ENCODE measurements at places on chromosomes 11 and 22.

DNA sequence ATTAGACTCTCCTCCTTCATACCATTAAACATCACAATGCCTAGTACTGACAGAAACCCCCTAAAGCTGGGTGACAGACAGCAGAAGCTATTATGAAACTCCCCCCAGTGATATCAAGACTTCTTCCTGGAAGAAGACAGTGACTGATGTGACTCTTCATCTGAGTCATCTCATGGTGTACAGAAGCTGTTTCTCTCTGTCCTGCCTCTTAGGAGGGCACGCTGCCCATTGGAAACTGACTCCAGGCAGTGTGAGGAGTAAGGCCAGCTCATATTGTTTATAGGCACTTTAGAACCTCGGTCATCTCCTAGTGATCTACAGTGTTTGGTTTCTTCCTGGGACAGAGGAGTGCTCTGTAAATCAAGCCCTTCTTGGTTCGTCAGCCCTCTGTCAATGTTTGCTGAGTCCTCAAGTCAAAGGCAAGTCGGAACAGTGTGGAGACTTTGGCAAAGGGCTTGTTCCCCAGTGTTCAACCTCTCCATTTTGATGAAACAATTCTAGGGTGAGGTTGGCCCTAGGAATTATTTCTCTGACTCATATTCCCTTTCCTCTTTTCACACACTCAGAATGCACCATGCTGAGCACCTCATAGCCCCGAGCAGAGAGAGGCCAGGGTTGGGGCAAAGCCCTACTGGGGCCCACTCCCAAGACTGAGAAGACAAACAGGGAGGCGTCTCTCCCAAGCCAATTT lies 172.5 kb upstream of the TMEM45B start:
- no peak for DNase-seq

- no peak for DNase-seq
Observed at GRCh38 chr22:44693756-44694155, 8.2 kb upstream of the PRR5 start.

DNA sequence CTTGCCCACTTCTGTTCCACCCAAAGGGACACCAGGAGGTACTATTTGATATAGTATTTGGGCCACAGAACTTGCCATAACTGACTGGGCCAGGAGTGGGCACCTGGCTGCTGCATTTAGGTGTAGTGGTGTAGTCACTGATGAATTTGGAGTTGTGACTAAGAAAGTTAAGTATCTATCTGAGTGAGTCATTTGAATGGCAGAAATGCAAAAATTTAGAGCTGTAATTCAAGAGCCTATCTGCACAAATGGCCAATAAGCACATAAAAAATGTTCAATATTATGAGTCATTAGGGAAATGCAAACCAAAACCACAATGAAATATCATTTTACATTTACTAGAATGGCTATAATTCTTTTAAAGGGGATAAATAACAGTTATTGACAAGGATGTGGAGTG lies 14.7 kb downstream of the GLYATL2 start:
- DNase-seq, result no peak

- DNase-seq, result no peak
Observed at GRCh38 chr11:93857413-93858120, 7.1 kb upstream of the VSTM5 start.

DNA sequence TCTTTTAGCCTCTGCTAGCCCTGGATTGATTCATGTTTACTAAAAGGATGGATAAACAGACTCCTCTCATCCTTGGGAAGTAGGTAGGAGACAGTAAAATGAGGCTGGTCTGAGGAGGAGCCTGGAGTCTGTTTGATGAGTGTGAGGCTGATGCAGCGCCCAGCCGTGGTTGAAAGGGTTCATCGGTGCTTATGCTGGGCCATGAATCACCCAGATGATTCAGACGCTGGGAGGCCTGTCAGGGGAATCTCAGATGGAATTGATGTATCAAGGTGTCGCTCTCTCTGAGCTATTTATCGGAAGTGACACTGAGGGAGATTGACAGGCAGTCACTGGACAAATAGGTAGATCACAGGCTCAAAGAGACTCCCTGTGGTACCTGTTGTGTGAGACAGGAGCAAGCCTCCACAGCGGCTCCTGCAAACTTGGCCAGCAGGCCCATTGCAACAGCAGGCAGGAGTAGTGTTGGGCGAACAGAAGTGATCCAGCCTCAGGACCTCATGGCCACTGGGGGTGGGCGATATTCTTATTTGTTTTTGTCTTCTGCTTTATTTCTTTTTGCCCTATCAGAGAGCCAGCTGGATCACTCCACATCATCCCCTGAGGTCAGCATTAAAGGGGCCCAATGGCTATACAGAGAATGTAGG lies 109.9 kb upstream of the CADM1 start:
- DNase-seq, result no peak

- no peak for DNase-seq
Observed at GRCh38 chr22:23292453-23293350, 112.4 kb downstream of the BCR start.

GRCh38 chr11:77316733-77317342 lies 15.4 kb upstream of the GDPD4 start:
- DNase-seq, result no peak

- DNase-seq, result no peak
Observed at GRCh38 chr11:72921028-72921716, 107.0 kb downstream of the ATG16L2 start.

GRCh38 chr11:65637794-65638419 lies at the start of gene SIPA1:
Gene SIPA1 (plus strand): TSS chr11:65638101. CDS start chr11:65640922, 2,821 bp downstream.
- peak; percentile 60 for DNase-seq

DNA sequence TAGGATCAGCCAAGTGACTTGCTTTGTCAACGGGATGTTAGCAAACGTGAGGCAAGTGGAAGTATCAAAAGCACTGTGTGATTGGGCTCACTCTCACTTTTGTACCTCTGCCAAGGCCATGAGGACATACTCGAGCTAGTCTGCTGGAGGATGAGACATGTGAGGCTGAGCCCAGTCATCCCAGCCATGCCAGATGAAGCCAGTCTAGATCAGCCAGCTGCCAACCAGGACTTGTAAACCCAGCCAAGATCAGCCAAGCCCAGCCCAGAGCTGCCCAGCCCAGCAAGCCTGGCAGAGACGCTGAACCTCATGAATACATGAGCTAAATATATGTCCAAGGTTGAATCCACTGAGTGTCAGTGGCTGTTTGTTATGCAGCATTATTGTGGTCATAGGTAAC lies 369.7 kb downstream of the MN1 start:
- no peak for DNase-seq

- DNase-seq, result no peak
Observed at GRCh38 chr11:21912285-21912684, 280.6 kb upstream of the ANO5 start.

DNA sequence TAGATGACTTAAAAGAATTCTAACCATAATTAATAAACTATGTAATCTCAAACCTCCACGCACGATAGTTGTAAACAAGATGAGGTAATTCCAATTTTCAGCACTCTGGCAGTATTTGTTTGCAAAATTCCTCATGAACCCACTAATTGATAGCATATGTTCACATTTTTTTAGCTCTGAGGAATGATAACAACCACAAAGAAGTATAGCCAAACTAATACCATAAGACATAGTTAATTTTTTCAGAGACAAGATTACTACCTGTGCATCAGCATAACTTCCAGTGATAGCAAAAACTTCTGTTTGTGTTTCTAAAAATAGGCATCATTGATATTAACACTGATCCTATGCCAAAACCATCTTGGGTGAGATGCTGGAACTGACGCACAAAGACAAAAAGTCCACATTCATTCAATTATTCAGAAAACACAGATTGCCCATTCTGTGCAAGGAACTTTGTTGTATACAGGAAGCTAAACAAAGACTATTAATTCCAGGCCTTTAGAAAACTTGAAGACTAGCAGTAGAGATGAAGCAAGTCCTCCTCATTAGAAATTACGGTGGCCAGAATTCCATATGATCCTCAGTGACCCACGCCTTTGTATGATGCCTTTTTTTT lies 57.7 kb downstream of the PDGFD start:
- no peak for DNase-seq

Data from stimulated activated CD4-positive, alpha-beta T cell treated with anti-CD3 and anti-CD28 coated beads, Interleukin-2, amount 100 ng/mL, for 4 hours (primary cell).